ENCODE measurements at places on chromosomes 1 and 21.

GRCh38 chr1:227883641-227884301 lies 64.0 kb downstream of the WNT9A start:
- DNase-seq: no peak

DNA sequence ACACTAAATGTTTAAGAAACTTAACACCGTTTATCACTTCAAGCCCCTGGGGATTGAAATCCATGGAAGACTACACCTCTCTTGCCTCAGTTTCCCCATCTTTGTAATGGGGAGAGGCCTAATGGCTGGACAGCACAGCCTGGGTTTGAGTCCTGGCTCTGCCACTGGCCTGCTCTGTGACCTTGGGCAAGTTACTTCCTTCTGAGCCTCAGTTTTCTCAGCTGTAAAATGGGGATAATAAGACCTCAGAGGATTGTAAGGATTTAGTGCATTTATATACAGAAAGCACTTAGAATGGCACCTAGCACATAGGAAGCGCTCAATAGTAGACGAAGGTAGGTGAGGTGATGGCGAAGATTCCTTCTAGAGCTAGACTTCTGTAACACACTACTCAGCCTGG lies 5.5 kb downstream of the AGTRAP start:
- DNase-seq: no peak

DNA sequence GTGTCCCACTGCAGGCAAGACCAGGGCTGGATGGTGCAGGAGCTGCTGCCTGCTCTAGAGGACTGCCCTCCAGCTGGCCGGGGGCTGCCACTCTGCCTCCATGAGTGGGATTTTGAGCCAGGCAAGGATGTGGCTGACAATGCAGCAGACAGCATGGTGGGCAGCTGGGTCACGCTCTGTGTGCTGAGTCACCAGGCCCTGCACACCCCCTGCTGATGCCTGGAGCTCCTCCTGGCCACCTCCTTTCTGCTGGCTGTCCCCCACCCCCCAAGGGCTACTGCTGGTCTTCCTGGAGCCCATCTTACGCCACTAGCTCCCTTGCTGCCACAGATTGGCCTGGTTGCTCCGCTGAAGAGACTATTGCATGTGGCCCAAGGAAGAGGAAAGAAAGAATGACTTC lies 3.9 kb upstream of the ZSCAN20 start:
- DNase-seq: no peak

DNA sequence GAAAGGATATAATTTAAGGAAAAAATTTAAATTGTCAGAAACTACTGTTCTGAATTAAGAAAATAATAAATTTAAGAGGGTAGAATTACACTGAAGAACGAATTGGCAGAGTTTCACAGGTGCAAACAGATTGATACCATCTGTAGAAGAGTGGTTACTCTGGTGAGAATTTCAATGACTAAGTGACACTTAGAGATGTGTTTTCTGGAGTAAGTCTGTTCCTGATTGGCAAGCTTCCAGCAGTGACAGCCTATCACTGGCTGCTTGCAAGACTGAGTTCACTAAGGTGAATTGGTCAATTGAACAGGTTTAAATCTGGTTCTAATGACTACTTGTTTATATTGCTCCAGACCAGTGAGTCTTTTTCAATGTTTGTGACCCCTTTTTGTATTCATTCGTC lies 838.2 kb upstream of the RGS18 start:
- peak; percentile 19 for DNase-seq

GRCh38 chr1:213541641-213542040 lies 446.1 kb upstream of the PROX1 start:
- no peak for DNase-seq

DNA sequence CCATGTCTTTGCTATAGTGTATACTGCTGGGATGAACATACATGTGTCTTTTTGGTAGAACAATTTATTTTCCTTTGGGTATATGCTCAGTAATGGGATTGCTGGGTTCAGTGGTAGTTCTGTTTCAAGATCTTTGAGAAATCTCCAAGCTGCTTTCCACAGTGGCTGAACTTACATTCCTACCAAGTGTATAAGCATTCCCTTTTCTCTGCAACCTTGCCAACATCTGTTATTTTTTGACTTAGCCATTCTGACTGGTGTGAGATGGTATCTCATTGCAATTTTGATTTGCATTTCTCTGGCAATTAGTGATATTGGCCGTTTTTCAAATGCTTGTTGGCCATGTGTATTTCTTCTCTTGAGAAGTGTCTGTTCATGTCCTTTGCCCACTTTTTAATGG lies 37.5 kb upstream of the ANGPTL1 start:
- no peak for DNase-seq

GRCh38 chr1:43936431-43937151 lies 3.0 kb downstream of the ARTN start:
- DNase-seq: no peak

DNA sequence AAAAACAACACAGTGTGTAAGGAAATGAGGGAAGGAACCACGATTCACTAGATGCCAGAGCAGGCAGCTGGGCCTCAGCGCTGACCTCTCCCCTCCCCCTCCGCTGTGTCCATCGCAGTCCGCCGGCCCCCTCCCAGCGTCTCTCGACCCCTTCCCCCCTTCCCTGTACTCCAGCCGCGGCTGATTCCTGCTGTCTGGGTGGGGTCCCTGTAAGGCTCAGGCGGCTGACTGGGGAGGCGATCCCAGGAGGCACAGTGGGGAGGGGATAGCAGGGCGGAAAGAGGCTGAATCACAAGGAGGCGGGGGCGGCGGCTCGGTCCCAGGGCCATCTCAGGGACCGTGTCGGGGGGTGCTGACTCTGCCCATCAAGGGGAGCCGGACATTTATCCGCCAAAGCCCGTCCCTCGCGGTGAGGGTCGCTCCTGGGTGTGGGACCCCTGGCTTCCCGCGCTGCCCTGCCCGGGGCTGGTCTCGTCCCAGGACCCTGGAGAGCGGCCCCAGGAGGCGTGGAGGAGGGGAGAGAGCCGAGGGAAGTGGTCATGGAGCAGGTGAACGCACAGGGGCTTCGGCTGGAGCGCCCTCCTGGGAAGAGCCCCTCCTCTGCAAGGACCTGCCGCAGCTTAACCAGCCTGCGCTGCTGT lies 241.9 kb downstream of the PTPRU start:
- no peak for DNase-seq

All from DMS153 (cell line).